ENCODE measurements at places on chromosomes 16 and 17. TPM values are rescaled to one million over a fixed set of nuclear protein-coding genes. Genes with fewer than 3 reads are reported as not detected.

SPN gene
- 79.4 TPM for polyA plus RNA-seq

DNA sequence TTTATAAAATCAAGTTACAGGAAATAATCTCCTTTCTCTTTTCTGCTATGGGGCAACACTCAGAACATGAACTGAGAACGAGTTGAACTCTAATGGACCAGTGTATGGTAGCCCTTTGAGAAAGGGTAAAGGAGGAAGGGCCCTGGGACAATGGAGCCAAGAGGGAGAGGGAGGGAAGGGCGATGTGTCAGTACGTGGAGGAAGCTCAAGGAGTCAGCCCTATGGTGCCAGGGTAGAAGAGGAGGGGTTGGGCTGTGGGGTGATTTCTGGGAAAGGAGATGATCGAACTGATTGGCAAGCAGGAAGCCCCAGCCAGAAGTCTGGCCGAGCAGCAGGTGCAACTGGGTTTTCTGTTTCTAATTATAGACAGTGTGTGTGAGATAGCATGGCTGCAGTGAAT lies 4.3 kb upstream of the WIPI1 start:
- DNase-seq: no peak

ZNF48 gene
- 6.0 TPM for polyA plus RNA-seq

DNA sequence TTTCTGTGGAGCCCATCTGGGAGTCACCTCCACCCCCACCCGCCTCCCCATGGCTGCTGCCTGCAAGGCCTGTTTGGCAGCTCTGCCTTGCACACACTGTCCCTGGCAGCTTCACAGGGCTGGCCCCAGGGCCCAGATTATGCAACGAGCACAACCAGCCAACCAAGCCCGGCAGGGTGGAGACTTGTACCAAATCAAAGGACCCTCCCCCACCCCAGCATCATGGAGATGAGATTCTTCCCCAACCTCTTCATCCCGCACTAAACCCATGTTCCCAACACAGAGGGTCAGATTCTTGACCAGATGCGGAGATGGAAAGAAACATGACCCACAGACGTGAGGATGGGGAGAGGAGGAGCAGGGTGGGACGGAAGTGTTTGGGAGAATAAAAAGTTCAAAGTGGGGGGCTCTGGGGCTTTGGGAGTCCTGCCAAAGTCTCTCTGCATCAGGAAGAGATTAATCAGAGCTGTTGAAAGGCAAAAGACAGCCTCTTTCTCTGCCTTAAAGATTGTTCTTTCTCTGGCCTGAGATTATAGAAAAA lies 3.8 kb downstream of the SMARCD2 start:
- no peak for DNase-seq

ODF4 gene
- polyA plus RNA-seq: not detected

DNA sequence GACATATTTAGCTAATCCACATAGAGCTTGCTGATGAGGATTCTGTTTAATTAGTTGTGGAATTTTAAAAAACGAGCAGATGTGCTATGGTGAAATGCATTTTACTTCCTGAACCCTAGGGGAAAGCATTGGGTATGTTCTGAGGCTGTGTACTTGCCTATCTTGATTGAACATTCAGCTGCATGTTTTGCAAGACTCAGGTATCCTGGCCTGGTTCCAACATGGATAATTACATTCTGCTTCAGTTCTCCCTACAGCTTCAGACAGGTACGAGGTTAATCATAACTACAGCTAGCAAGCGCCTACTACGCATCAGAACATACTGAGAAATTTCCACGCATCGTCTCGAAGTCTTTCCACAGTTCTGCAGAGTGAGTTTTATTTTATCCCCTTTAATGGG lies 77.0 kb downstream of the HS3ST2 start:
- DNase-seq: no peak

- no peak for DNase-seq
Observed at GRCh38 chr17:45172541-45173286, 11.0 kb downstream of the HEXIM2 start.

DNA sequence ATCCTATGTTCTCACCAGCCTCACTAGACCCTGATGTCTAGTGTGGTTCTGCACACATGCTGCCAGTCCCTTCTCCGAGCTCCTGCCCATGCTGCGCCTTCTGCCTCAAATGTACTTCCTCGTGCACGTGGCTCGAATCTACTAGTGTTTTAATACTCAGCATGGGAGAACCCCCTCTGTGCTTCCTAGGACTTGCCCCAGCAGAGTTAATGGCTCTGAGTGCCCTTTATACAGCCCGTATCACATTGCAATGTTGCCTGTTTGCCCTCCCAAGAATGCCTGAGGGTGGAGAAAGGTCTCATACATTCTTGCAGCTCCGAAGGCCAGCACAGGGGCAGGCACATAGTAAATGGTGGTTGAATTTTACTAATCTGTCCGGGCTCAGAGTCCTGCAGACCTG lies 190.8 kb upstream of the NLRP1 start:
- DNase-seq: no peak

GRCh38 chr17:6853764-6854442 lies 22.4 kb upstream of the TEKT1 start:
- DNase-seq: no peak
